ENCODE measurements at places on chromosomes 11 and 22. TPM values are rescaled to one million over a fixed set of nuclear protein-coding genes. Genes with fewer than 3 reads are reported as not detected.

DNA sequence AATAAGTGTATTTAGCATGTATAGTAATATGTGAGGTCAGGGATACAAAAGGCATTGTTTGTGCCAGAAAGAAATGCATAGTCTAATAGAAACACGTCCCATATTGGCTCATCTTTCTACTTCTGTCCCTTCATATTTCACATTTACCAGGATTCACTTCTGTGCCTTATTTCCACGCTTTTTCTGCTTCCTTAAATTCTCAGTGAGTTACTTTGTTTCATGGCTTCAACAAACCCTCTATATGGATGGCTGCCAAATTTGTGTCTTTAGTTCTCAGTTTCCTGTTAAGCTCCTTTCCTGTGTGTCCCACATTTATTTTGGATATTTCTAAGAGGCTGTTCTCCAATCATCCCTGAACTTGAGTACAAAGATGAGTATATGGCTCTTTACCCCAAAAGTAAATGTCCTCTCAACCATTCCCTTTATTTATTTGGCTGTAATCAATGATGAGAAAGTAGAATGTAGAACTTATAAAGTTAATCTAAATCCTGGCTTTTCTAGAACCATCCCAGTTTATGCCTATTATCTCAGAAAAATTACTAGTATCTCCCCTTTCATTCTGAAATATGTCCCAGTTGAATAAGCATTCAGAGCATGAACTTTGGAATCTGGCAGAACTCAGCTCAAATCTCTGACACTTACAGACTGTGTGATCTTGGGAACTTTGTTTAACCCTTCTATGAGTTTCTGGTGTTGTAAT lies 23.5 kb downstream of the OR8B12 start:
- DNase-seq: no peak
- H3K27me3 ChIP-seq: no peaks in the 10 kb centered on the region
- H3K36me3 ChIP-seq: no peaks in the 10 kb centered on the region
- no peak overlapping the region for H3K4me3 ChIP-seq
- H3K4me1 ChIP-seq: no peaks in the 10 kb centered on the region
- H3K27ac ChIP-seq: no peak overlapping the region

- no peak for DNase-seq
- no peaks in the 10 kb centered on the region for H3K4me1 ChIP-seq
- H3K36me3 ChIP-seq: no peaks in the 10 kb centered on the region
- H3K27ac ChIP-seq: no peak overlapping the region
Observed at GRCh38 chr11:96013461-96014213, 89.7 kb upstream of the MTMR2 start.

Gene OR5B21
- not detected for total RNA-seq

Gene MOGAT2
- total RNA-seq: not detected

Measured in aorta (tissue), 5 donors.